ENCODE measurements at places on chromosomes 6 and 20.

DNA sequence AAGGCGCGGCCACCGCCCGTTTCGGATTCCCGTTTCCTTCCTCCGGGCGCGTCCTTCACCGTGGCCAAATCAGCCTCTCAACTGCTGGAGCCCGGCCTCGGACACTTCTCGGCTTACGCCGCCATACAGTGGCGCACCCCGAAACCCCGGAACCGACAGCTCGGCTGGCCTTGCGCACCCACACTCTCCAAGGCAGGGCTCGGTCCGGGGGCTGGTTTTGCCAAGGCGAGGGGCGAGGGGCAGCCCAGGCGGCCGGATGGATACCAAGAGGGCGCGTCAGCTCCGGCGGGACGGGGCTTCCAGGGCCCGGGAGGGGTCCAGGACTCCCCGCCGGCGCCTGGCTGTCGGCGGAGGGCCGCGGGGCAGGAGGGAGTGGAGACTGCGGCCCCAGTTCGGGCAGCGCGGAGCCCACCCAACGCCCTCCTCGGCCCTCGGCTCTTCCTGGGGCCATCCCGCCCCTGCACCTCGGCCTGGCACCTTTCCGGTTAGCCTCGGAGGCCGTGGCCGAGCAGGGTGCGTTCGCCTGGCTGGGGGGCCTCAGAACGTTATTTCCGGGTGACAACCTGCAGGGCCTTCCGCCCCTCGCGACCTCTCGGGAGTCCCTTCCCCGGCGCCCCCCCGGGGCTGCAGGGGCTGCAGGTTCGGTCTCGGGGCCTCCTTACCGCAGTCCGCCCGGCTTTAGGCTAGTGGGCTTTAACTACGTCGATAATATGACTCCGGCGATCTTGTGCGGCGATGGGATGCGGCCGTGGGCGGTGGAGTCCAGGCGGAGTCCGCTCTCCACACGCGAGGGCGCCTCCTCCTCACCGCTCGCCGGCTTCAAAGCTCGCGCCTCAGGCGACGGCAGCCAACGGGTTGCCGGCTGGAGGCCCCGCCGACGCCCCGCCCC lies 697 bp upstream of the CEP43 start:
- DNase-seq, result no peak

DNA sequence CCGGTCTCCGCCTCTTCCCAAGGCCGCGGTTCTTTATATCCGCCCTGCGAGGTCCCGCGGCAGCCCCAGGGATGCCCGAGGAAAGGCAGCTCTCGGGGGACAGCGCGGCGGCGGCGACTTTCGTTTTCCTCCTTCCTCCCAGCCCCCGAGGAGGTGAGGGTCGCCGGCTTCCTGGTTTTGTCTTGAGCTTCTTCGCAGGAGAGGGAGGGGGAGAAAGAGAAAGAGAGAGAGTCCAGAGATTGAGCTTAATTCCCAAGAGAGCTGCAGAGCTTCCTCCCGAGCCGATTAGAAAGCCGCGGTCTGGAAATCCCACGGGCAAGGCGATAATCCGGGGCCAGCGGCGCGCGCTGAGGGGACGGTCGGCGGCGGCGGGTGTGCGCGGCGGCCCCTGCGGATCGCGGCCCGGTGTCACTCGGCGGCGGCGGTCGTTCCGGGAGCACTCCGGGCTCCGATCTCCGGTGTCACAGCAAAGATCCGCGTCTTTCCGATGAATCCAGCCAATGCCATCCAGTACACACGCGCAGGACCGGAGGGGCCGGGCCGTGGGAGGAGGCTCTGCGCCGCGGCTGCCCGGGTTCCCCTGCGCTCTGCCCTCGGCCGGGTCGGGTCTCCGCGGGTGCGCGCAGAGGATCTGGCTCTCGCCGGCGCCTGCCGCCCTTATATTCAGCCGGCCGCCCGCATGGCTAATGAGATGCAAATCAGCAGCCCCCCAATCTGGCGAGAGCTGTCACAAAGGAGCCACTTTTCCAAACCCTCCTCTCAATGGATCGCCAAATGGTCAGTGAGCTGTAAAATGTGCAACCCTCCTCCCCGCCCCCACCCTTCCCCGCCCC lies at the start of gene DLL1:
Gene DLL1, minus strand, starts transcription at position 783 of the 833 bp plus-strand sequence. CDS start 939 bp downstream, outside the sequence.
- no peak for DNase-seq

- DNase-seq, result no peak
These were observed 3.6 kb downstream of the SOX4 start for GRCh38 chr6:21596949-21597682.

GRCh38 chr20:57780398-57780797 lies 70.6 kb upstream of the PMEPA1 start:
- no peak for DNase-seq

DNA sequence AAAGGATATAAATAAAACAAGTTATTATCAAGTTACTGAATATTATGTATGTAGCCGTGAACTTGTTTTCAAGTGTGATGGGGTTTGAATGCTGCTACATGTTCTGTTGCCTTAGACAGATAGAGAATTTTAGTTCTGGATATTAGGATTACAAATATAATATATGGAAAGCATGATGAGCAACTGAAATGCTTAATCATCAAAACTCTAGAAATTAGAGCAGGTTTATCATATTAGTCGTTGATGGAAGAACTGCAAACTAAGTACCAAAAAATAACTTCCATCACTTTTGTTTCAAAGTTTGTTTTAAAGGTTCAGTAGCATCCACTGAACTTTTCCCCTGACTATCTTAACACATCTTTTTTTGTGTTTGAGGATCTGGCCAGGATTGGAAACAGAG lies 49.1 kb upstream of the CCN2 start:
- no peak for DNase-seq

DNA sequence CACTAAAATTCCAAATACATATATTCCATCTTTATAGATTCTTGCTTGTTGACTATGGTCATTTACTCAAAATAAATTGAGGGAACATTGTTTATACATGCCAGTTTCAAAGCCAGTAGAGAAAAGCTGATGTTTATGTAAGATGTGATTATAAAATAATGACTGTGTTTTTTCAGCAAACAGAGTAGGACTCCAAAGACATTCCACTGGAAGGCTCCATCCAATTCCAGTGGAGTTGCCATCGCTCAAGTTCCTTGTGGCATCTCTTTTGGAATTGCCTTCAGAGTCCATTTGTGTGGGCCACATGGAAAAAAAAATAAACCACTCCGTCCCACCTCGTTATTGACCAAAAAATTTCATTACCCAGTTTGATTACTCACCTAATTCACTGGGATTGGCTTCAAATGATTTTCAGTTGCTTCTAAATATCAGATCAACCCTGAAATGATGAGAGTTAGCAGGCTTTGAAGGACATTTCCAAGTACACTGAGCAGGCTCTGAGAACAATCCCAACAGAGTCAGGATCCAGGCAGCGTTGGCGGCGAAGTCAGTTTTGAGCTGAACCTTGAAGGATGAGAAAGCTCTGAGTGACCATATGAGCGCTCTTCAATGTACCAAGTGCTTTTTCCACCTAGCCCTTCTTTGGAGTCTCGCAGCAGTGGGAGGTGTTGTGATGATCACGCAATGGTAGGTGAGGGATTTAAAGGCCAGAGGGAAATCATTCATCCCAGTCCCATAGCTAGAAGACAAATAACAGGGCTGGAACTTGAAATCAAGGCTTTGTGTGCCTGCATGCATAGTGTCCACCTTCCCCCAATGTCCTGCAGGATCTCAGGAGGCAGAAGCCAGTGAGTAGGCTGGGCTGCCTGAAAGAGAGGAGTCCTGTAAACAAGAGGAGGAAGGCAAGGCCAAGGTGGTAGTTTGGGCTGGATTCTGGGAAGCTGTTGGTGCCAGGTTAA lies 281.7 kb downstream of the CDC5L start:
- no peak for DNase-seq

DNA sequence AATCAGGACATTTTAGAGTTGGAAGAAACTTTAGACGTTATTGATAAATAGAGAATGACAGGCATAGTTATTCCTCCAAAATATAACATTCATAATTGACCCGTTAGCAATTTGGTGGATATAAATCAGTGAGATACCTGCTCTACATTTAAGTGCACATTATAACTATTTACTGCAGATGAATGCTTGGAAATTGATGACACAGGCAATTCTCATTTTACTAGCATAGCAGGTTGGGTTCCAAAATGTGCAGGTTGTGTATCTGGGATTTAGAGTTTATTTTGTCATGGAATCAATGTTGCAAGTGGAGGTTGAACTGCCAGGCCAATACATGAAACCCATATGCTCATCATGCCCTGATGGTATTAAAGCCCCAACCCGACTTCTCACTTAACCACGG lies 44.4 kb upstream of the PROKR2 start:
- no peak for DNase-seq

- DNase-seq, result no peak
These were observed 68.8 kb downstream of the GJA1 start for GRCh38 chr6:121504227-121504626.

- no peak for DNase-seq
These were observed 163.5 kb upstream of the SHLD1 start for GRCh38 chr20:5586720-5587119.

DNA sequence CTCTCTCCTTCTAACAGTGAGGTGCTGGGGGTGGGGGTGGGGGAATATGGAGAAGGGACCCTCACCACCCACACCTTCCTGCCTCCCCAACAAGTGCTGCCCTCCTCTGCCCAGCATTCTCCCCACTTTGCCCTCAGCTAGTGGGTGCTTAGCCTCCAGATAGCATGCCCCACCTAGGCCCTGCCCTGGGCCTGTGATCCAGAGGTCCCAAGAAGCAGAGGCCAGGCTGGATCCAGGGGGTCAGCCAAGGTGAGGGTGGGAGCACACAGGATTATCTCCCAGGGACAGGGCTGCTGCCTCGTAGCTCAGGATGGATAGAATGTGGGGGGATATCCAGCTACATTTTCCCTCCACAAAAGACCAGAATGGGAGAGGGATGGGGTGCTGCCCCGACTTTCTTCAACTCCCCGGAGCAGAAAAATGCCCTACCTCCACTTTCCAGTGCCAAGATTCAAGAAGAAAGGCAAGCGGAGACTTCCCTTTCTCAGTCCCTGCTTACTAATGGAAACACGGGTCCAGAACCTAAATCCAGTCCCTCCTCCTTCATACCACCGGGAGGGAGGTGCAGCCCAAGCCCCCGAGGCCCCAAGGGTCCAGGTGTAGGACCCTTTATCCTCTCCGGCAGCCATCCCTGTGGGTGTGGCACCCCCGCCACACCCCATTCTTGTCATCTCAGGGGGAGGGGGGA lies 987 bp downstream of the ADISSP start:
- no peak for DNase-seq

- DNase-seq, result no peak
These were observed 321.5 kb upstream of the JARID2 start for GRCh38 chr6:14924126-14925024.

- no peak for DNase-seq
These were observed 8.4 kb downstream of the PSMG4 start for GRCh38 chr6:3267162-3267561.

GRCh38 chr20:60104993-60105803 lies 147.0 kb downstream of the CDH26 start:
- DNase-seq, result no peak

DNA sequence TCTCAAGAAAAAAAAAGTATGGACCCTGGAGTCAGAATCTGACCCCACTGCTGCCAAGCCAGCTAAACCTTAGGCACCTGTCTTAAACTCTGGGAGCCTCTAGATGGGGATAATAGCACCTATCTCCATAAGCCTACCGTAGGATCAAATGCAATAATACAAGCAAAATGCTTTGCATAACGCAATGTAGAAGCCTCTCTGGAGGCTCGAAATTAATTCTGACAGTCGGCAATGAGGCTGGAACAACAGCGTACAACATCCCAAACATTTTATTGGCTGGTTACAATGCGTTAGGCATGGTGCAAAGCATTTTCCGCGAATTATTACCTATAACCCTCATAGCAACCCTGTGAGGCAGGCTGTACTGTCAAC lies 521 bp downstream of the CDK5RAP1 start:
- no peak for DNase-seq

DNA sequence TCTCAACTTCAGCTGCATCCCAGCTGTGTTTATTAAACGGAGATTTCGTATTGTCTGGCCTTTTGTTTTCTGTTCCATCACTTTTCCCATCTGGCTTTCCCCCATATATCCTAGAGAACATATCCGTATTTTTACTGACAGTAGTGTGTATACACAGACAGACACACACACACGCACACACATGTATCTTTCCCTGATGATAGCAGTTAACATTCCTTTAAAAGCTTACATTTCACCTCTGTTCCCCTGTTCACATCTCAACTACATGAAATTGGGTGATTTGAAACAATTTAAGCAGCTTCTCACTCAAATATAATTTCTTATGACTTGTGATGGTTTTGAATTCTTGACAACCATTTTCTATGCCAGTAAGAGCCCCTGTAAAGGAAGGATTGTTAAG lies 207.1 kb upstream of the CEP162 start:
- DNase-seq, result no peak

- DNase-seq, result no peak
These were observed 119.3 kb downstream of the JPH2 start for GRCh38 chr20:44067650-44068081.
